ENCODE measurements at places on chromosomes 2 and 18.

- DNase-seq, result no peak
Observed at GRCh38 chr2:219252570-219252899, 508 bp upstream of the TUBA4B start.

DNA sequence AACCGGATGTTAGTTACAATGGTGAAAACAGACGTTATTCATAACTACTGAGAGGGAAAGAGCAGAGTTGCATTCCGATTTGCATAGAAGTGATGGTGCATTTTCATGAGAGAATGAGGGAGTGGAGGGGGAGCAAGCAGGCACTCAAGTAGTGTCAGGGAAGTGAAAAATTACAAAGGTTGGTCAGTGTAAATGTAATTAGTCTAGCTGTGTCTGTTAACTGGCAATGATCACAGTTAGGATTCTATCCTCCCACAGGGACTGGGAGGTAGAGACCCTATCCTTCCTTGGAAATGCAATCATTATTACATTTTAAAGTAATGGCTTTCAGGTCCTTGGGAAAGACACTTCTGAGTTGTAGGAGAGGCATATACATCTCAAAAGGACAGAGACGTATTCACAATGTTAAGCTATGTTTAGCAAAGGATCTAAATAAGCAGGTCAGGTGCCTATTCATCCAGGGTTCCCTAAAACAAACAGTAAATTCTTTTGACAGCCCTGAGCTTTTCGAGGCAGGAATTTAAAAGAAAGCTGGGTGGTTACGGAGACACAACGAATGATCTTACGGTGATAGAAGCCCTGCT lies 1671.8 kb upstream of the DDX18 start:
- no peak for DNase-seq

DNA sequence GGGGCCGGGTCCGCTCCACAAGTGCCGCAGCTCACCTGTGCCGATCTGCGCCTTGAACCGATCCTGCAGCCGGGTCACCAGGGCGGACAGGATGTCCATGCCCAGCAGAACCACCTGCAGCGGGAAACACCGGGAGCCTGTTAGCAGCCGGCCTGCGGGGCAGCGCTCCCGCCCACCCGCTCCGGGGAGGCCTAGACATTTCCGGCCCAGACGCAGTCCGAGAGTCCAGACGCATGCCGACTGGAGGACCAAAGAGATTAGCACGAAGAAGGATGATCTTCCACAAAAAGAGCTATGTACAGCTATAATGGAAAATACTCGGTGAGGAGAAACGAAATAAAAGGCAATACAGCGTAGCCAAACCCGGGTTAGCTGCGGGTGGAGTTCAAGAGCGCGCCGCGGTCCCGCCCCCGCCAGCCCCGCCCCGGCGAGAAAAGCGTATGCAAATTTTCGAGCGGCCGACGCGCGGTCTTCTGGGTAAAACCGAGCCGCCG lies 421 bp upstream of the RNU4ATAC start:
- peak; percentile 91 for DNase-seq

DNA sequence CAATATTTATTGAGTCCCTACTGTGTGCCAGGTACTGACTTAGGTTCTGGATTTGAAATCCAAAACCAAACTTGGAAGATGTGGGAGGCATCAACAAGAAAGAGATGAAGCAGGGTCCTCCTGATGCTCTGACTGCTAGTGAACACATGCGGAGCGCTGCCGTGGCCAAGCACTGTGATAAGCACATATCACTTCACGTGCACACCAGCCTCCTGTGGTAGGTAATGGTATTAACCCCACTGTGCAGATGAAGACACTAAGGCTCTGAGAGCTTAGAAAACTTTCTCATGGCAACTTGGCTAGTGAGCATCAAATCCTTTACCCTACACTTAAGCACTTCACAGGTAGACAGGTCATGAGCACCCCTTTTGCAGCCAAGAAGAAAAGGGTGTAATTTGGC lies 216.1 kb downstream of the HAUS1 start:
- DNase-seq, result no peak

- no peak for DNase-seq
Observed at GRCh38 chr2:100982431-100982861, 19.6 kb upstream of the RPL31 start.

GRCh38 chr18:47560723-47561715 lies 309.6 kb upstream of the SKOR2 start:
- no peak for DNase-seq

DNA sequence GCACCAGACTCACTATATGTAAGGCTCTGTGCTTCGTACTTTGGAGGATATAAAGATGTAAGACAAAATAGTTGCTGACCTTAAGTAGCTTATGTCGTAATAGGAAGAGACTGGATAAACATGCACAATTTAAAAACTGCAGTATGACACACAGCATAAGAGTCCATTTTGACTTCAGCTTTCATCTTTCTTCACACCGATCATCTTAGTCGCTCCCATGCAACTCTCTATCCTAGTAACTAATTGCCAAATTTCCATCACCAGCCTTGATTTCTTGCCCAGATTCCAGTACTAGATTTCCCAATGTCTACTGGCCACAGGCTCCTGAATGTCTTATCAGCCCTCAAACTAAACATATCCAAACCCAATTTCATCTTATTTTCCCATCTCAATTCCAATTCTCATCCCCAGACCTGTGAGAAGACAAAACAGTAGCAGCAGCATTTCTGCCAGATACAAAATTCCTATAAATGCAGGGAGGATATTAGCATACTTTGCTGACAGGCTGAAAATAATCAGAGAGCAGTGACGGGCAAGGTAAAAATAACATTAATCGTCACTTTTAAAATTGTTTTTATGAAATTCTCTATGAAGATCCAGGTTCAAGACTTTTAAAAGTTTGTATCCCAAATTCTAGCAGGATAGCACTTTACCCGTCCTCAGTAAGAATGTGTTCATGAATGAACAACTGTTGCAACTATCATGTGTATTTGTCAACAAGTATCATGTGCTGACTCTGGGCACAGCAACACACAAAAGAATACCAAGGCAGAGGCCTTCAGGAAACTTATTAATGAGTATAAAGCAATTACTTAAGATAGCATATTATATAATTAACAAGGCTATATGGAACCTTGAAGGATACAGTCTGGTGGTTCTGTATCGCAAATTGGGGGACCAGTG lies 42.2 kb downstream of the KIDINS220 start:
- DNase-seq, result no peak

DNA sequence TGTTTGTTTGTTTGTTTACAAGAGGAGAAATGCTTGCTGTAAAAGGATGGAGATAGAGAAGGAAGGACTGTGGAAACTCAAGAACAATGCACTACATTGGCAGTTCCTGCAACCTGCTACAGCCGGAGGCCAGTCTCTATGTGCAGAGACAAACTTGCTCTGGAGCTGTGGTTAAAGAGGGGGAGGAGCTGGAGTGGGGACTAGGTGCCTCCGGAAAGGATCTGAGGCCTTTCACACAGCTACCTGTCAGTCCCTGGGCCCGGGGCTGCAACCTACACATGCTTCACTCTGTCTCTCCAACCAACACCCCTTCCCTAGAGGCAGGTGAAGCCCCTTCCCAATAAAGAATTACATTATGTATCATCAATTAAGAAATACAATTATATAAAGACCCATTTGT lies 1234.0 kb upstream of the ZEB2 start:
- no peak for DNase-seq

DNA sequence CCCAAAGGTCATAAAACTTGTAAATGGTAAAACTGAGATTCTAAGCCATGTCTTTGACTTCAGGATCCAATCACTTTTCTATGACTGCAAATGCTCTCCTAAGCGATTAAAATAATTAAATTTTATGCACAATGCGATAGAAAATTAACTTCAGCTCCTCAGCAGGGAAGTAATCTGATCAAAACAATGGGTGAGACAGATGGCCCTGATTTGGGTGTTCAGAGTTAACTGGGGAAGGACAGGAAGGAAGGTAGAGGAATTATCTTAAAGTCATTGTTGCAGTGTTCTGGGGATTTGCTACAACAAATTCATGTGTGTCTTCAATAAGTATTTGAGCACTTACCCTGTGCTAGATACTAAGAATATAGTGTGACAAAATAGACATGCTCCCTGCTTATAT lies 446.0 kb upstream of the MEX3C start:
- no peak for DNase-seq

DNA sequence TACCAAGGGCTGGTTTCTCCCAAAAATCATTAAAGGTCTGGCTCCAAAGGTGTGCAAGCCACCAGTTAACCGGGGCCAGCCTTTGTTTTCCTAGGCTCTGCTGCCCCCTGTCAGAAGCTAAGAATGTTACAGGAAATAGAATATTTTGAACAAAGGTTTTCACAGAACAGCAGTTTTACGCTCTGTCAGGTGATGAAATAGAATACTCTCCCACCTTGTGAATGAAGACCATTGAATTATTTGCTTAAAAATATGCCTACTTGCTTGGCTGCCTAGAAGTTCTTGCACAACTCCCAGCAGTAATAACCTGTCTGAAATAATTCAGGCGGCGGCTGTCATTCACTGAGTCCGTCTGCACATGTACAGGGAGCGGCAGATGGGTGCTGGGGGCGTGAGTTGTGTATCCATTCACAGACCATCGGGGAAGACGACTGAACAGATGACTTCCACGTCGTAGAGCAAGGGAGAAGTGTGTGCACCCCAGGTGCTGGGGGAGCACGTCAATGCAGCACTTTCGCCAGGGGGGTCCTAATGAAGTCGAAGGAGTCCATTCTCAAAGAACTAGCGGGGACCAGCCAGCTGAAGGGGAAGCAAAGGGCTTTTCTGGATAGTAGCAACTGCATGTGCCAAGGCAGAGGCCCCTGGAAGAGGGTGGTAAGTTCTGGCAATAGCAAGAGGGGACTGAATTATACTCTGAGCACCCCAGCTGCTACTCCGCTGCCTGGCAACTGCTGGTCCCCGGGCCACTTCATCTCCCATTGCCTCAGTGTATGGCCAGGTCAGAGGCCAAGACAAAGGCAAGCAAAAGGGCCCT lies 56.1 kb downstream of the SF3B1 start:
- DNase-seq, result peak; percentile 69

- no peak for DNase-seq
Observed at GRCh38 chr18:79878741-79879378, 72.6 kb downstream of the SLC66A2 start.

- no peak for DNase-seq
Observed at GRCh38 chr2:178510384-178510783, 30.1 kb downstream of the PLEKHA3 start.

- no peak for DNase-seq
Observed at GRCh38 chr2:240615820-240616547, 9.3 kb upstream of the GPR35 start.

GRCh38 chr2:203656522-203657287 lies 49.7 kb upstream of the CD28 start:
- peak; percentile 19 for DNase-seq

DNA sequence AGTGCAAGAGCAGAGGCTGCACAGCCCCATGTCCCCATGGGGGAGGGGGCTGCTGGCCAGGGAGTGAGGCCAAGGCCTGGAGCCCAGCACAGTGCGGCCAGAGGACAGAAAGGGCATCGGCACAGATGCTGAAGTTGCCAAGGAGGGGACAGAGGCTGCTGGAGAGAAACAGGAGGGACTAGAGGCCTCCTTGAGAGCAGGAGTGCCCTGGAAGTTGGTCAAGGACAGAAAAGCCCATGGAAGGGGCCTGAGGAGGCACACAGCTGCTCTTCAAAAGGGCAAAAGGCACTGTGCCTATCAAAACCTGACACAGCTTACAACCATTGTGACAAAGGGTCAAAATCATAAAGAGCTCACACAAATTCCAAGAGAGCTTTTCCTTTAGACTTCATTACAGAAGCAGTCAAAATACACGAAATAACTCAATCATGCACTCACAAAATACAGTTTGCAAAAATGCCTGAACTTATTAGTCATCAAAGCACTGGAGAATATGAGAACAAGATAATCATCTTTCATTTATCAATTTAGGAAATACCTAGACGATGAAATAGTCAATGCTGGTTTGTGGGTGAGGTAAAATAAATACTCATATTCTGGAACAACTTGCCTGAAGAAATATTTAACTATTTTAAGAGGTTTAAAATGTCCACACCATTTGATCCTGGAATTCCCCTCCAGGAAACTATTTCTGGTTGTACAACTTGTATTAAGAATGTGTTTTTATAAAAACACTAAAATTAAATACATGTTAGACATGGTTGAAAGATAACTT lies 79.6 kb downstream of the USP40 start:
- DNase-seq, result no peak

DNA sequence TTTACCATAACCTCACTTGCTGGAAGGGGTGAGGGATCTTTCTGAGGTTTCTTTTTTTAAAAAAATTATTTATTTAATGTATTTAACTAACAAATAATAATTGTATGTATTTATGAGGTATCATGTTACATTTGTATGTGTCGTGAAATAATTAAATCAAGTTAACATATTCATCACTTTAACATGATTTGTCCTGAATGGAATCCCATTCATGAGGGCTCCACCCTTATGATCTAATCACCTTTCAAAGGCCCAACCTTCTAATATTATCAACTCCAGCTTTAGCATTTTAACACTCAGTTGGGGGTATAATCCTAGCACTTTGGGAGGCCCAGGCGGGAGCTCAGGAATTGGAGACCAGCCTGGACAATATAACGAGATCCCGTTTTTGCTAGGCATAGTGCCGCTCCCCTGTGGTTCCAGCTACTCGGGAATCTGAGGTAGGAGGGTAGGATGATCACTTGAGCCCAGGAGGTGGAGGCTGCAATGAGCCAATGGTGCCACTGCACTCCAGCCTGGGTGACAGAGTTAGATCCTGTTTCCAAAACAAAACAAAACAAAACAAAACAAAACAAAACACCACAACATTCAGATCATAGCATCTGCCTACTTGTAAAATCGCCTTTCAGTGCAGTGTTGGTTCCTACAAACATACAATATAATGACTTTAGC lies 1.1 kb upstream of the TAF4B start:
- no peak for DNase-seq

DNA sequence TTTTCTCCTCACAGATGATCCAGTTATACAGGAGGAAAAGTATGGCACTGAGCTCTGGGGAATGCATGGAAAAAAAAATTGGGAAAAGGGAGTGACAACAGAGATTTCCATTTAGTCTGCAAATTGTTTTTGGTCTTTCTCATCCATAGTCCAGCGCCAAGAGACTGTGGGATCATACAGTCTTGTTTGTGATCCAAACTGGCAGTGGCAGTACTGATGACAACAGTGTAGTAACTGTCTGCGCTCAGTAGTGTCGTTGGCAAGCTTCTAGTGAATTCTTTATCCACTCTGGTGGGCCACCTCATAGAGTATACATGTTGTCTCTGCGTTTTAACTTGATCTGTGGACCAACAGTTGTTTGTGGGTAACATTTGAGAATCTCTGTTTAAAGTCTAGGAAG lies 37.9 kb downstream of the GALNT1 start:
- DNase-seq, result no peak

- DNase-seq, result no peak
Observed at GRCh38 chr2:75356865-75357264, 157.5 kb upstream of the TACR1 start.

GRCh38 chr2:221254299-221254698 lies 317.8 kb downstream of the EPHA4 start:
- DNase-seq, result no peak

- DNase-seq, result peak; percentile 24
Observed at GRCh38 chr2:174717273-174717672, 47.0 kb downstream of the CHRNA1 start.

Measured in GM12865 (cell line).